Progenitor cell of endocrine pancreas (in vitro differentiated cells): ENCODE measurements at places on chromosomes 12 and 14. TPM values are rescaled to one million over a fixed set of nuclear protein-coding genes. Genes with fewer than 3 reads are reported as not detected.

MED6 gene
- total RNA-seq: 47.1 and 52.2 TPM in 2 replicates

DNA sequence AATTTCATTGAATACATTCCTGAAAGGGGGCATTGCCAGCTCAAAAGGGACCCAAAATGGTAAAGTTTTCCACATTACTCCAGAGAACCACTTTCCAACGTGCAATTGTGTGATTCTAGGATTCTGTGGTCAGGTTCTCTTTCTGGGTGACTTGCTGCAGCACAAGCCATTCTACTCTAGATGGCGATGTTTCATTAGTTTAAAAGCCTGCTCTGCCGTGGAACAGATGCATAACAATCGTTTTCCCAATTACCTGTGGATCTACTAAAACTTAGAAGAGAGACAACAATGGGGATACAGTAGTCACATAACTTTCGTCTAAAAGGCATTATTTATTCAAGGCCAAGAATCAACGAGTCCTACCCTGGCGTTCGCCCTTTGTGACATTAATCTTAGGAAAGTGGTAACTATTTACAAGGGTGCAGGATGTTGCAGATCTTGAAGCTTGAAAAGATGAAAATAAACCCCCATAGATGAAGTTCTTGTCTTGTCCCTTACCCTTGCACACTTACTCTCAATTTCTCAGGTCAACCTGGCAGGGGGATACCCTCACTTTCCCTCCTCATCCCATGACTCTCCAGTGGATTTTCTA lies 400.9 kb downstream of the SNAPC1 start:
- peak; percentile 15 for DNase-seq

KIAA0586 gene
- total RNA-seq: 17.7 and 19.8 TPM in 2 replicates

GRCh38 chr12:14403711-14404196 lies 38.3 kb downstream of the ATF7IP start:
- no peak for DNase-seq

GRCh38 chr12:105502426-105502930 lies 172.0 kb downstream of the C12orf75 start:
- no peak for DNase-seq

DNA sequence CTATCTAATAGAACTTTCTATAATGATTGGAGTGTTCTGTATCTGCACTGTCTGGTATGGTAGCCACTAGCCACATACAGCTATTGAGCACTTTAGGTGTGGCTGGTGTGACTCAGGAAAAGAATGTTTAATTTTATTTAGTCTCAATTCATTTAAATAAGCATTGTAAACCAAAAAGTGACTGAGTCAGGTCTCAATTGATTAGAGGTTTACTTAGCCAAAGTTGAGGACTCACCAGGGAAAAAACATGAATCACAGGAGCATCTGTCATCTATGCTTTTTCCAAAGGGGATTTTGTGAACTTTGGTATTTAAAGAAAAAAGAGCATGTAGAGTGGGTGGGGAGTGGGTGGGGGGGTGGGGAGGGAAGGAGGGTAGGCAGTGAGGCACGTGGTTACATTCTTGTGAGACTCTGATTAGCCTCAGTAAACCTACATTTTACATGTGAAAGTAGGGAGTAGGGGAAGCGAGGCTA lies 473.1 kb downstream of the ATP23 start:
- DNase-seq: no peak

GRCh38 chr12:27900920-27901879 lies 71.3 kb downstream of the PTHLH start:
- no peak for DNase-seq

GRCh38 chr12:30816742-30817465 lies 62.2 kb upstream of the CAPRIN2 start:
- no peak for DNase-seq

- DNase-seq: no peak
These were observed 206.7 kb downstream of the KIF21A start for GRCh38 chr12:39235990-39236767.

DNA sequence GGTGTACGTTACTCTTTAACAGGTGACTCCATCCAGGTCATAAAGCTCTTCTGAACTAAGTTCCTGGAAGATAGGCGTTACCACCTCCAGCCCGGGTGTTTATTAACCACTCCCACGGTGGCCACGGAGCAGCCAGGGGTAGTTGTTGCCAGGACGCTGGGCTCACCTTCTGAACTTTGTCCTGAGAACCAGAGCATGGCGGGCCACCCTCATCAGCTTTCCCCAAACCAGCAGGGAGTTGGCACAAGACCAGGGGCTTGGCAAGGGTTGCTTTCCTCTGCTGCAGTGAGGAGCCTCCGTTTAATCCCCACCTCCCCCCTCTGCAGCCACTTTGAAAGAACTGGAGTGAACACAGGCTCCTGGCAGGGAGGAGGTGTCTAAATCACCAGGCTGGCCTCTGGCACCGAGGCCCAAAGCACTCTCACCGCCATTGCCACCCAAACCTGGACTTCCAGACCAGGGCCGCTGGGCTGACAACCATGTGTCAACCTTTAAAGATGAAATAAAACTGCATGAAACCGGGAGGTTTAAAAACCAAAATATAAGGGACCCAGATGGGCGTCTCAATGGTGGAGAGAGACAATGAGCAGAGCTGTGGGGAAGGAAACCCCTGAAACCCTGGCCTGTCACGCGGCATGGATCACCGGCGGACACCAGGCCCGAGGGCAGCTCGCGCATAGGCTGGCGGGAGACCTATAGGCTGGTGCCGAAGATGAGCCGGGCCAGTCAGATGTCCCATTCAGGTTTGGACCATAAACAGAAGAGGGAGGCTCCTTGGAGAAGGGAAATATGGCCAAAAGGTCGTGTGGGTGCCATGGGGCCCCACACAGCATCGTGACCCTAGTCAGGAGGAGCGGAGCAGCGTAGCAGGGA lies 30.9 kb upstream of the TDRD9 start:
- DNase-seq: no peak
